ENCODE measurements at places on chromosomes 2 and 18. TPM values are rescaled to one million over a fixed set of nuclear protein-coding genes. Genes with fewer than 3 reads are reported as not detected.

NIF3L1 gene
- polyA plus RNA-seq, result 18.3 TPM

GALR1 gene
- not detected for polyA plus RNA-seq

MDH1B gene
- 0.15 TPM for polyA plus RNA-seq

MRPL44 gene
- polyA plus RNA-seq, result 26.7 TPM

MTCL1 gene
- not detected for polyA plus RNA-seq

MOGAT1 gene
- polyA plus RNA-seq, result not detected

STPG4 gene
- polyA plus RNA-seq, result not detected

CABLES1 gene
- 0.30 TPM for polyA plus RNA-seq

ALK gene
- polyA plus RNA-seq, result not detected

ARHGAP28 gene
- not detected for polyA plus RNA-seq

CENPA gene
- 0.70 TPM for polyA plus RNA-seq

DNA sequence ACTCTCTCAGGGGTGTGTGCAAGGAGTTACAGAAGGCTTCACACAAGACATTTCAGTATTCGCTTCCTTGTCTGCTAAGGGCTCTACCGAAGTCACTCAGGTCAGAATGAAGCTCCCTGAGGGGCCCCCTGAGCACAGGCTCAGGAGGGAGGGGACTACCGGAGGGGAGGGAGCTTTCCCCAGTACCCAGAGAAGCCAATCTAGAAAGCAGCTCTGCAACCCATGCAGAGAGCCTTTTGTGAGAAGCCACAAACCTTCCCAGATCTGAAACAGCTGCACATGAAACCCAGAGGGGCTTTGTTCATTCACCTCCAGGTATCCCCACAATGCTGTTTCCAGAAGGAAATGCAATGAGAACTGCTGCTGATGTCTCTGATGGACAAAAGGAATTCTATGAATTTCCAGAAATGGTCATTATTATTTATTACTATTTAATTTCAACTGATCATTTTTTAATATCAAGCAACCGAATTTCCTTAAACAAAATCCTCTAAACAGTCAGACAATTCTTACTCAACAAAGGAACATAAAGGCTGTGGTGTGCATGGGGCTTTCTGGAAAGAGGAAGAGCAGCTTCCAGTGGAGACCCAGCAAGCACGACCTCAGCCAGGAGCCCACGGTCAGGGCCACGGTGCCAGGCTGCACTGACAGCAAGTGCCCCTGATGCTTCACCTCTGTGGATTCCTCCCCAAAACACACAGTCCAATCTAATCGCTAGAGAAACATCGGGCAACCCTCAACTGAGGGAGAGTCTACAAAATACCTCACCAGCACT lies 42.0 kb downstream of the NDUFA10 start:
- H3K4me1 ChIP-seq, result no peaks in the 10 kb centered on the region
- no peak overlapping the region for H3K4me3 ChIP-seq
- DNase-seq, result no peak
- H3K36me3 ChIP-seq, result peaks cover 11% of the 10 kb centered on the region
- H3K27ac ChIP-seq, result no peak overlapping the region

GRCh38 chr2:28362991-28363521 lies 29.6 kb upstream of the FOSL2 start:
- no peak overlapping the region for H3K27ac ChIP-seq
- H3K27me3 ChIP-seq, result no peaks in the 10 kb centered on the region
- H3K4me1 ChIP-seq, result peaks cover 89% of the 10 kb centered on the region
- H3K4me3 ChIP-seq, result no peak overlapping the region
- H3K36me3 ChIP-seq, result no peaks in the 10 kb centered on the region

- H3K27me3 ChIP-seq, result no peaks in the 10 kb centered on the region
- H3K36me3 ChIP-seq, result no peaks in the 10 kb centered on the region
- no peak overlapping the region for H3K27ac ChIP-seq
- H3K4me3 ChIP-seq, result no peak overlapping the region
- DNase-seq, result no peak
- H3K4me1 ChIP-seq, result no peaks in the 10 kb centered on the region
Measured at GRCh38 chr18:70337139-70337972, 48.5 kb downstream of the SOCS6 start.

DNA sequence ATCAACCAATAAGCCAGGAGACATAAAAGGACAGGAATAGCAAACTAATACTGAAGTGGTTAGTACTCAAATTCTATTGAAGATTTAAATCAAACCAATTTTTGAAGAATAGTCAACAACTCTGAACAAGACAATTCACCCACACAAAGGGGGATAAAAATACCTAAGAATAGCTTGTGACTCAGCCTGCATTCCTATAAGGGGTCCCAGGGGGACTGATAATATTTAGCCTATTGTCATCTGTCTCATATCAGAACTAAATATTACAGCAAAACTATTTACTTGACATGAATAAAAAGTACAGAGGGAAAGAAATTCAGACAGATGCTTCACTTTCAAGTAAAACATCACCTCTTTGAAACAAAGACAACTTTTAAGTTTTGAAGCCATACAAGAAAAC lies 7.7 kb downstream of the ITSN2 start:
- H3K36me3 ChIP-seq, result no peaks in the 10 kb centered on the region
- no peak overlapping the region for H3K27ac ChIP-seq
- H3K4me3 ChIP-seq, result no peak overlapping the region
- H3K27me3 ChIP-seq, result no peaks in the 10 kb centered on the region

DNA sequence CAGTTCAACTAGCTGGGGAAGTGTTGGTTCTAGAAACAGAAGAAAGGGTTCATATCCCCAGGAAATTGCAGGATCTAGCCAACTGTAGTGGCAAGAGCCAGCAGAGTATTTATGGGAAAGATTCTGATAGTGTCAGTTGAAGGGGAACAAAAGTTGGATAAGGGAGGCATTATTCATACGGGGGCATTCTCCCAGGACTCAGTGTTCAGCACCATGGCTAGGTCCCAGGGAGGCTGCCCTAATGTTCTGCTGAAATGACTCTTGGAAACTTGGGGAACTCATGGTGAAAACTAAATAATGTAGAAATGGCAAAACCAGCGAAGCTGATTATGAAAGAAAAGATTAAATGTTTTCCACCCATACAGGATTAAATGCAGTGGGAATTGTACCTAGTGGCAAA lies 543.7 kb downstream of the TRIB2 start:
- no peak for DNase-seq
- H3K4me1 ChIP-seq, result no peaks in the 10 kb centered on the region
- H3K36me3 ChIP-seq, result no peaks in the 10 kb centered on the region
- H3K4me3 ChIP-seq, result no peak overlapping the region
- H3K27ac ChIP-seq, result no peak overlapping the region

DNA sequence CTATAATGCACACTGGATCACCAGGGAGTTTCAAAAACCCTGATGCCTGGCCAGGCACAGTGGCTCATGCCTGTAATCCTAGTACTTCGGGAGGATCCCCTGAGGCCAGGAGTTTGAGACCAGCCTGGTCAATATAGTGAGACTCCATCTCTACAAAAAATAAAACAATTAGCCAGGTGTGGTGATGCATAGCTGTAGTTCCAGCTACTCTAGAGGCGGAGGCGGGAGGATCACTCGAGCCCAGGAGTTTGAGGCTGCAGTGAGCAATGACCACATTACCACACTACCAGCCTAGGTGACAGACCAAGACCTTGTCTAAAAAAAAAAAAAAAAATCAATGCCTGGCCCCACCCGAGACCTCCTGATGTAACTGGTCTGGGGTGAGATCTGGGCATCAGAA lies 137.2 kb downstream of the MTCL1 start:
- H3K4me1 ChIP-seq, result no peaks in the 10 kb centered on the region
- H3K27ac ChIP-seq, result no peak overlapping the region
- H3K36me3 ChIP-seq, result no peaks in the 10 kb centered on the region
- no peaks in the 10 kb centered on the region for H3K27me3 ChIP-seq

DNA sequence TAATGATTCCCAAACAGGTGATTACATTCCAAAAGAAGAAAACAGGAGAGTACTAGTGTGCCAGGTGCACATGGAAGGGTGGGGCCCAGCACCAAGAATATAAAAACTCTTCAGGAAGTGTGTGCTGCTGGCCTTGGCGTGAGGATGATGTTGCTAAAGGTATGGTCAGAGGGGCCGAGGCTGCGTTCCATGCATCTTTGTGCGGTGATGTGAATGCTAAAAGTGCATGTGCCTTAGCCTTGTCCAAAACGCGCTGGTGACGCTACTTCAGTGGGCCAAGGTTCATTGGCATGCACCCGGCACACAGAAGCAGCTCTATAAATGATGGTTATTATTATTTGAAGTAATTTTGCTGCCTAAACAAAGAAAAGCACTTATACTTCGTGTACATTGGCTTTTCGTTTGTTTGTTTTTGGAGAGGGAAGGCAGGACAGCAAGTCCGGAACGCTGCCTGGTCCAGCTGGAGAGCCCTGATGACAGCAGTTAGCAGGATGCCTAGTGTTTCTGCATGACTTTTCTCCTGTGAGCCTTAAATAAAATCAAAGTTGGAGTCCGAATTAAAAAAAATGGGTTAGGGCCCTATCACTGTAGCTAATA lies 2.9 kb downstream of the ALKAL2 start:
- DNase-seq, result no peak
- H3K4me1 ChIP-seq, result peaks cover 11% of the 10 kb centered on the region
- no peak overlapping the region for H3K4me3 ChIP-seq

- H3K27me3 ChIP-seq, result no peaks in the 10 kb centered on the region
- DNase-seq, result no peak
- H3K36me3 ChIP-seq, result no peaks in the 10 kb centered on the region
- H3K4me3 ChIP-seq, result no peak overlapping the region
Measured at GRCh38 chr2:59936048-59936447, 617.4 kb downstream of the BCL11A start.

DNA sequence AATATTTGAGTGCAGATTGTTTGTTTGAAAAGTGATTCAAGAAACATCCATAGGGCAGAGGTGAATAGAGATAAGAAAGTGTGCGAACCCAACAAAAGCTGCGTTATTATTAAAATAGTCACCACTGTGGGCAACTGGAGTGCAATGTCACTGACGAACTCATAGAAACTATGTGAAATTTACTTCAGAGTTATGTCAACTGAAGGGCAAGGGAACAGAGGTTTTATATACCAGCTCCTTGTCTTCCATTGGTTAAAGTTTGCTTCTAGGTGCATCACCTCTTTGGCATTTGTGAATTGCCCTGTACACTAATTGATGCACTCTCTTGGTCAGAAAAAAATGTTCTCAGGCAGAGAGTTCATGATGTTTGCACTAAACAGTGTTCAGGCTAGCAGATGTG lies 110.5 kb upstream of the NYAP2 start:
- DNase-seq, result no peak
- H3K4me1 ChIP-seq, result no peaks in the 10 kb centered on the region
- no peak overlapping the region for H3K4me3 ChIP-seq
- H3K36me3 ChIP-seq, result no peaks in the 10 kb centered on the region
- H3K27me3 ChIP-seq, result no peaks in the 10 kb centered on the region
- H3K27ac ChIP-seq, result no peak overlapping the region

GRCh38 chr2:43939695-43940256 lies 56.0 kb downstream of the LRPPRC start:
- H3K27ac ChIP-seq, result no peak overlapping the region
- H3K4me1 ChIP-seq, result no peaks in the 10 kb centered on the region
- H3K27me3 ChIP-seq, result no peaks in the 10 kb centered on the region
- H3K4me3 ChIP-seq, result no peak overlapping the region

DNA sequence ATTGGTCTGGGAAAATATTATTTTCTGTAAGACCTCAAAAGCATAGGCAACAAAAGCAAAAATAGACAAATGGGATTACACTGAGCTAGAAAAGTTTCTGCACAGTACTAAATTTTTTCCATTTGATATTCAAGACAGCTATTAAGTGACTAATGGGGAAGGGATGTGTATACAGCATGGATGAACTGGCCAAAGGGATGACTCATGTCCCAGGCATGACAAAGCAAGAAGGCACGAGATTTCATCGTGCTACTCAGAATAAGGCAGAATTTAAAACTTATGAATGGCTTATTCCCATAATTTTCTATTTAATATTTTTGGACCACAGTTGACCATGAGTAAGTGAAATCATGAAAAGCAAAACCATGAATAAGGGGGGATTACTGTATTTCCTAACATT lies 1250.1 kb upstream of the GYPC start:
- H3K27me3 ChIP-seq, result no peaks in the 10 kb centered on the region
- H3K4me3 ChIP-seq, result no peak overlapping the region
- no peak for DNase-seq
- no peak overlapping the region for H3K27ac ChIP-seq
- H3K36me3 ChIP-seq, result no peaks in the 10 kb centered on the region
- no peaks in the 10 kb centered on the region for H3K4me1 ChIP-seq

- no peaks in the 10 kb centered on the region for H3K4me1 ChIP-seq
- no peak for DNase-seq
- H3K27ac ChIP-seq, result no peak overlapping the region
Measured at GRCh38 chr2:17162713-17163112, 355.5 kb downstream of the RAD51AP2 start.

DNA sequence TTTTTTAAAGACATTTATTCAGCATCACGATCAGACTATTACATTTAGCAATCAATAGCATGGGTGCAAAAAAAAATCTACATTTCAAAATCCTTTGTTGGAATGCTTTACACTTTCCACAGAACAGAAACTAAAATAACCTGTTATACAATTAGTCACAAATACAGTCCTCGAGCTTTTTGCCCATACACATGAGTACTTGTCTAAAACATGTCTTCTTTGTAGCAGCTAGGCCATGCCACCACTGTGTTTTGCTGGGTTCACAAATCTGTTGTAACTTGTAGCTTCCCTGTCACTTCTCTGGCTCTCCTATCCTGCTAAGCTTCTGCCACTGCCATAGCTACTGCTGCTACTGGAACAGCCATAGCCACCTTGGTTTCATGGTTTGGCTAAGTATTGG lies 24.4 kb upstream of the ADAM23 start:
- H3K36me3 ChIP-seq, result no peaks in the 10 kb centered on the region
- H3K4me1 ChIP-seq, result no peaks in the 10 kb centered on the region
- no peak overlapping the region for H3K4me3 ChIP-seq
- DNase-seq, result no peak

- H3K27me3 ChIP-seq, result no peaks in the 10 kb centered on the region
- H3K27ac ChIP-seq, result no peak overlapping the region
- no peak for DNase-seq
- no peaks in the 10 kb centered on the region for H3K36me3 ChIP-seq
Measured at GRCh38 chr2:19611491-19612332, 253.3 kb upstream of the OSR1 start.

Data from CD8-positive, alpha-beta memory T cell (primary cell).